ENCODE measurements at places on chromosomes 12 and 14.

GRCh38 chr12:67919406-67919805 lies 69.8 kb upstream of the IFNG-AS1 start:
- no peak for DNase-seq

DNA sequence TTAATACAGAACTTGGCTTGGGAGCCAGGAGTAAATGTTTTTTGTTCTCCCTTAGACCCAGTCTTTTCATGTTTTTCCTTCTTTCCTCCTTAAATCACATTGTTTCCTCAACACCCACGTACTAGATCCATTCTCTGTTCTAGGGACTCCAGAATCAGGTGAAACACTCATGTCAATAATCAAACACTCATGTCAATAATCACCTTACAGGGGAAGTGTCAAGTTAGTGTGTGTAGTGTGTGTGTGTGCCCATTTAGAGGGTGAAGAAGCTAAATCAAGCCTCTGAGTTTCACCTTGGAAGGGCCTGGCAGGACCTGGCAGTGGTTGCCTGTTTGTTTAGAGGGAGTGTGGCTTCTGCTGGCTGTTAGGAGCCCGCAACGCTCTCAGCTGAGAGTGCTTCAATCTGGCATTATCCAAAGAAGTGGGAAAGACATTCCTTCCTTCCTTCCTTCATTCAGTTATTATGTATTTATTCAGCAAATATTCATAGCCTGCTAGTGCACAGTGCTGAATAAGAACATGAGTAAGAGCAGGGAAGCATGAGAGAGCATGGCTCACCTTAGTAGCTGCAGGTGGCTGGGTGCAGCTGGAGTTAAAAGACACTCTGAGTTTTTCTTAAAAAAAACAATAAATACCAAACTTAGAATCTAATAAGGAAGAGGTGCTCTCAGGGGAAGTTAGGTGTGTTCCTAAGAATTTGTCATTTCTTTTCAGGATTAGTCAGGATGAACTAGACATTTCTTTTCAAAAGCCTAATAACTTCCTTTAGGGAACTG lies 17.6 kb upstream of the EID3 start:
- DNase-seq = no peak

DNA sequence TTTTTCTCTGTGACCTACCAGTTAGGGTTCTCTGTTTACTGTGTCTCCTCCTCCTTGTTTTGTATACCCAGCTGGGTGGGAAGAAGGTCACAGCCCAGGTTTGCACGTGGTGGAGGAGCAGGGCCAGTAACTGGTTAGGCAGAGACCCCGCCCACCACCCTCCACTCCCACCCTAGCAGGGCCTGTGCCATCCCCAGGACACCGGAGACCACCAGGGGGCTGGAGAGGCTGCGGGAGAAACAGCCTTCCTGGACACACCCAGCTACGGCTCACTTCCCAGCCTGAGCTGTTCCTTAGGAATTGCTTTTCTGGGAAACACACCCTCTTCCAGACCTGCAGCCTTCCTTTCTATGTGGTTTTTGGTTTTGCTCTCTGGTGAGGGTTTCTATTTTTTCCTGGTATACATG lies 21.1 kb downstream of the BDKRB2 start:
- peak; percentile 34 for DNase-seq

DNA sequence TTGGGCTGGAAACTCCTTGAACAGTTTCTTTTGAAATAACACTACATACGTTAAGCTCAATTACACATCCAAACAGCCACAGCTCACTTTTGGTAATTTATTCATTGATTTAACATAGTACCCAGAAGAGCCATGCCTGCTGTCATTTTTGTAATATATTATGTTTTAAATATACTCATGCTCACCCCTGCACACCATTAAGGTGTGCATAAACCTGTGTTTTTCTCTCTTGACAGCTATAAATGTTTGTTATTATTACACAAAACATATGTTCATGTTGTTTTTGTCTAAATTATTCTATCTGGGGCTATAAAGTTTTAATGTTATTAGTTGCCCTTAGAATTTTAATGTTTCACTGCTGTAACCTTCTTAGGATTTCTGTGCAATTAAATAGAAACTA lies 296.1 kb downstream of the AKAP6 start:
- no peak for DNase-seq

DNA sequence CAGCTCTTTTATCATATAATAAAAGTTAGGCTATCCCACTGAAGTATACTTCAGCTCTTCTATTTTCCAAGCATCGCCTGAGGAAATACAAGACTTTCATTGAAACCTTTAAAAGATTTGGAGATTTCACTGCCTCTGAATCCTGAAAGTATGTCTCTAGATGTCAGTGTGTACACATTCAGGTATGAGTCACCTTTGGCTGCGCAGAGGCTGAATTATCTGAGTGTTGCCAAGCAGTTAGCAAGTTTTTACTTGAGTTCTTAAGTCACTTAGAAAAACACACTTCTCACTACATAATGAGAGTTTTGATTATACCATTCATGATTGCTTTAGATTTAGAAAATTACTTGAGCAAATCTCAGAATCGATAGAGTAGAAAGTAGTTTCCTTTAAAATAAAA lies 210.3 kb downstream of the TMTC2 start:
- no peak for DNase-seq

GRCh38 chr14:101788016-101788635 lies 26.6 kb downstream of the PPP2R5C start:
- DNase-seq = no peak

Measured in fibroblast of skin of left biceps (primary cell).